ENCODE measurements at places on chromosomes 2 and 18.

DNA sequence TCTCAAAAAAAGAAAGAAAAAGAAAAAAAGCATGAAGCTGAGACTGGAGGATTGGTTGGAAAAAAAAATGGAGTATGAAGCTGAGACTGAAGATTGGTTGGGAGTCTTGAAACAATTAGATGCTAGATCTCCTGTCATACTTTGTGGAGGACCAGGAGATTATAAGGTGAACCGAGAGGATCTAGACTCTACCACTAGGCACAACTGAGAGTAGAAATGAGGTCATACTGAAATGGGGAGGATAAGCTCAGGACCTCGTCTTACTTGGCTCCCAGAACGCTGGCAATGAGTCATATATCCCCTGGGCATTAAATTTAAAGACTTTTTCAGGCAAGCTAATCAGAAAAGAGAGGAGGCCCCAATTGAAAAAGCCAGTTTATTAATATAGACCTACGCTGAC lies 3.3 kb upstream of the ORC2 start:
- DNase-seq = no peak

DNA sequence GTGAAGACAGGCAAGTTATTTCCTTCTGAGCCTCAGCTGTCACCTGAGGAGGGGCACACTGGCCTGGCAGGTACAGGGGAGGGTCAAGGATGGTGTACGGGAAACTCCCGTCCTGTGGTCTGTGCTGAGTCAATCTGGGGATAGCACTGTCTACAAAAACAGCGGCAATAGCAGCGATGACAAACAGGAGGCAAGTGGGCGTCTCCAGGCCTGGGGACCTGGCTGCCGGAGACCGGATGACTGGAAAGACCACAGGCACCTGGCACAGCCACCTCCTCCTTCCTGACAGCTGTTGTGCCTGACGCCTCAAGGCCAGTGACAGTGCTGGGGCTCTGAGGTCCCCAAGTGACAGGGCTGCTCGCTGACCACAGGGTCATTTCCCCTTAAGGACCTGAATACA lies 202.1 kb upstream of the HS6ST1 start:
- DNase-seq = no peak

GRCh38 chr2:85866165-85866659 lies 22.6 kb downstream of the ST3GAL5 start:
- DNase-seq = no peak

DNA sequence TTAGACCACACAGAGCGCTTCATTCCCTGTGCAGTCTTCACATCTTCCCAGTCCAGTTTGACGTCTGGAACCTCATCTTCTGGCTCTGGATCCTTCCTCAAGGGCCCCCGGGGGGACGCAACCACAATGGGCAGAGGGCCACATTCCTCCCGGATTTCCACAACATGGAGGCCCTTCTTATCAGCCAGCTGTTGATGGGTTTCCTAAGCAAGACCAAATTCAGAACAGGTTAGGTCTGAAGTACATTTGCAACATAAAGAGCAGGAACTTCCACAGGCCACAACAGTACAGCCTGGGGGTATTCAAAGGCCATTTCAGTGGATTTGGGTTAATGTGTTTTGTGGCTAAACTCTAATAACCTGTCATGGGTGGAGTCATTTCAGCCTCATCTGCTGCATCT lies 34.2 kb downstream of the MRPS5 start:
- DNase-seq = no peak

DNA sequence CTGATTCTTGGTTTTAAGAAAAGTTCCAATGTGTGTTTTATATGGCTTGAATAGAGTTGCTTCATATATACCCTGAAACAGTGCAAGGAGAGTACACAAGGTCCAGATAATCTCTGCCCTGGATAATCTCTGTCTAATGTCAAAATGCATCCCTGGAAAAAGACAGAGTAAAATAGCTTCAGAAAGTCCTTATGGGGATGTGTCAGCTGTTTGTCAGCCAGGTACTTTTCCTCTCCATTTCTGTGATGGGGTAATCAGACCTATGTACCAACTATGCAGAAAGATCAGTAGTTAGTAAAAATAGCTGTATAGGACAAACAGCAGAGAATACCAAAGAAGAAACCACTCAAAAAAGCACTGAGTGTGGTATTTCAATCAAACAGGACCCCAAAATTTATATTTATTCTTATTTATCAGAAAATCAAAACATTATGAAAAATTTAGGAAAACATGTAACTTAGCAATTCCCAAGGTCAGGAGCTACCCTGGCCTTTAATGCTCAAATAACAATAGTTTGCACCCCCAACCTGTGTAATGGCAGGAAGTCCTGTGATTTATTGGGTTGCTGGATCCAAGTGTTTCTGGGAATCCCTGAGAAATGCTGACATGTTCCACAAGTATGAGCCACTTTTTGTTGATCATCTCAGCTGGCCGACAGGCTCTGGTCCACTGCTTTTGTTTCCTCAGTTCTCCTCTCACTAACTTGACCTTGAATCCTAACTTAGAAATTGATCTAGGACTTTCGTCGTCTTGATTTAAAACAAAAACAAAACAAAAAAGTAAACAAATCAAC lies 69.6 kb downstream of the MDH1 start:
- no peak for DNase-seq

DNA sequence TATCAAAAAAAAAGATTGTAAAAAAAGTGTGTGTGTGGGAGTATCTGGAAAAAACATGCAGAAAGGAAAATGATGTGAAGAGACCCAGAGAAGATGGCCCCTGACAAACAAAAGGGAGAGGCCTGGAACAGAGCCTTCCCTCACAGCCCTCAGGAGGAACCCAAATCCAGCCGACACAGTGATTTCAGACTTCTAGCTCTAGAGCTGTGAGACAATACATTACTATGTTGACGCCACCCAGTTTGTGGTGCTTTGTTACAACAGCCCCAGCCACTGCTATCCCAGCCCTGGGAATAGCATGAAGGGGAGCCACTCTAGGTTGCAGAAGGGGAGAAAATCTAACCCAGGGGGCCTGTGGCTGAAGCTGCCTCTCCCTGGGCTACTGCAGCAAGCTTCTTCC lies 59.0 kb upstream of the ZBTB7C start:
- DNase-seq = no peak

DNA sequence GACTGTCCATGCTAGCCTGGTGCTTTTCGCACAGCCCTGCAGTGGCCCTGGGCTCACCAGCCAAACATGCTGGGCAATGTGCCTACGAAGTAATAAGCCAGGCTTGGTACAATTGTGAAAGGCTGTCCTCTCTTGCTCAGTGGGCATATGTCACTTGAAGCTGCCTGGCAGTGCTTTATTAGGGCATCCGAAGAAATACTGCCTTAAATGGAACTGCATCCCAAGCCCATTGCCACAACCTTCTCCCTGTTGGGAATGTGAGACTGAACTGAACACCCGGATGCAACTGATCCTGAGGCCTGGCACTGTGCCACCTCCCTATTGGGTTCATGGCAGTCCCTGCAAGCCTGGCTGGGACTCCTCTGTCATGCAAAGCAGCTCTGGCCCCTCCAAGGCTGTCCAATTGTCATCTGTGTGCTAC lies 15.9 kb downstream of the CAPG start:
- no peak for DNase-seq

DNA sequence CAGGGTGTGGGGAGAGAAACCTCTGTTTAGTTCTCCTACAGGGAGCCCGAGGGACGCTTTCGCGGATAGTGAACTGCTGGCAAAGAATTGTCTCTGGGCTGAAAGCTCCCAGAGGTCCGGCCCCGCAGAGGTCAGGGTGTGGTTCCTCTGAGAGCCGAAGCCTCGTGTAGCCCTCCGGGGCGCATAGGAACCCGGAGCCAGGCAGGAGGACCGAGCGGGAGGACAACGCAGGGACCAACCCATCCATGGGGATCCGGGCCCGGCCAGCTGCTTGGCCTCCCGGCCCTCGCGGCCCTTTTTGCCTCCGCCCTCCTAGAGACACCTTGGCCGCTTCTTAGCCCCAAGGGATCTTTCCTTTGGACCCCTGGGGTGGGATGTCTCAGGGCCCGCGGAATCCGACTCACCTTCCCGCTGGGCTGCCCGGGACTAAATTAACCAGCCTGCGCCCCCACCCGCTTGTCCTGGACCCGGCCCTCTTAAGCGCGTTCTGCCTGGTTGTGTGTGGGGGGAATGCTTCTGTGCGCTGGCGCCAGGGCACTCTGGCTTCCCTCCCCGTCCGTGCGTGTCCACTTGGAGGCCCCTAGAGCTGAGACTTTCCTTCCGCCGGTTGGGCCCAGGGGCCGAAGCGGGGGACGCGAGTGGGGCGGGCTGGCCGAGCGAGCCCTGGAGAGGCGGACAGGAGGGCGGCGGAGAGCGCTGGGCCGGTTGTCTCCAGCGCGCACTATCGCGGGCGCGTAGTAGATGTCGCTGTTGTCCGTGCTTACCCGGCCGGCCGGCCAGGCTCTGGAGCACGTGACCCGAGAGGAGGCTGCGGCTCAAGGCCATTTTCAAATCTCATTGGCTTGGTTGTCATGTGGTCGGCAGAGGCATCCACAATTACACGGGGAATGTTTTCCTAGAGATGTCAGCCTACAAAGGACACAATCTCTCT lies at the start of gene HOXD10:
HOXD10 (plus strand) TSS at position 896 of the 931 bp plus-strand sequence. CDS start 56 bp downstream, outside the sequence.
- no peak for DNase-seq

- DNase-seq = no peak
Measured at GRCh38 chr2:23268467-23269263, 116.3 kb upstream of the KLHL29 start.

- no peak for DNase-seq
Measured at GRCh38 chr2:187174582-187174981, 273.5 kb downstream of the CALCRL start.

DNA sequence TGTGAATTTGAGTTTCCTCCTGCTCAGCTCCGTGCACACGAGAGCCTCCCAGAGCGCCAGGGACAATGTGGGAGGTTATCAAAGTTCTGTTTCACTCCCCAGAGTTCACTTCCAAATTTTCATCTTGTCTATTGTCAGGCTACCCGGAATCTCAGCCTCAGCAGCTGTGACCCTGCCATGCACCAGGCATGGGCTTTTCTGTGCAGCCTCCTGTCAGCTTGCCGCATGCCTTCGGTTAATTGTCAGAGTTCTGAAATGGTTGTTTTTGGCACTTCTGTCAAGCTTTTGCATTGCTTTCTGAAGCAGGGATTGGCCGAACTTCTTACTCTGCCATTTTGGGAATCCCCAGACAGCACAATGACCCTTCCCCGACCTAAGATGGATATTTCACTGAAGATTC lies 60.4 kb downstream of the SH3YL1 start:
- no peak for DNase-seq

DNA sequence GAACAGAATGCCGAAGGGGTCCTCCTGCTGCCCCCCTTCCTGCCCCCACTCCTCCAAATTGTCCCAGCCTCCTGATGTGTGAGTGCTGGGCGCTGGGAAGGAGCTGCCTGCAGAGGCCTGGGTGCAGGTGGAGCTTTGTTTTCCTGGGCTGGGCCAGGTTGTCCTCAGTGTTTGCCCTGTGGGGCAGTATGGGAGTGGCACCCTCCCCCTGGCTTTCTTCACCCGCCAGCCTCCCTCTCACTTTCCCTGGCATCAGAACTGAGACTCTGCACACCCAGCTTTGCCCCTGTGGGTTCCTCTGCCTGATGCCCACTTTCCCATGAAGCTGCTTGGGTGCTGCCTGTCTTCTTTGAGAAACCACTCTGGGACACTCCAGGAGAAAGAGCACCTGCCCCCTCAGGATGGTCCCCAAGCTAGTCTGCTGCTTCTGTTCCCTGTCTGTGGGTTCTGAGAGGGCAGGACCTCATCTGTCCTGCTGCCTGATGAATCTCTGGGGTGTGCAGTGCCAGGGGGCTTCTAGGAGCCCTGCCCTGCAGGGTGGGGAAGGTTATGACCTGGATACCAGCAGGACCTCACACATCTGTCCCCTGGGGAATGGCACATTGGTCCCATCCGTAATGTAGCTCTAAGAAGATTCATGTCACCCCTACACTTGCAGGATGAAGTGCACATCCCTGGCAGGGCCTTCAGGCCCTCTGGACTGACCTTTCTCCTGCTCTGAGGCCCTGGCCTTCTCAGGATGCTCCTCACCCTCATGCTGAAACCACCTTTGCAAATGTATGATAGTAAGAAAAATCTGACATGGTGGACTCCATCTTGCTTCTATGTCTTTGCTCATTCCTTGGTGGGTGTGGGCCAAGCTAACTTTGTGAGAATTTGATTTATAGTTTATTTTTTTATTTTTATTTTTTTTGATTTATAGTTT lies 146.8 kb upstream of the HS6ST1 start:
- DNase-seq = no peak

DNA sequence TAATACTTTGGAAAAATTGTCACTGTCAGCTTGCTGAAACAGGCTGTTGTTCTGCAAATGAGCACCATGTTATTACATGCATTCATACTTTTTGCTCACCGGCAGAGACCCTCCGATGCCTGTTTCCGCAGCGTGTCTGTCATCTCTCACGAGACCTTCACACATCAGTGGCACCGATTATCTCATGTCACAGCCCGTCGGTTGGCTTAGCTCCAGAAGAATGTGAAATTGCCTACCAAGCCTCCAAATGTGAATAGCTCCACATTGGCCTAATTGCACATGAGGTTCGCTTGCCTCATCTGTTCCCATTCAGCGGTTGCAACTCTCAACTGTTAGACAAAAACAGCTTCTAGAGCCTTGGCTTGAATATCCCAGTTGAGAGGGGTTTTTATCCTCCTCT lies 233.0 kb downstream of the ACTR3 start:
- no peak for DNase-seq

GRCh38 chr2:96157649-96158553 lies 12.7 kb upstream of the DUSP2 start:
- peak; percentile 89 for DNase-seq

Data from activated T-helper 9 cell treated with anti-CD3 and anti-CD28 coated beads, Interleukin-2, amount 50 U/mL, for 16 hours (primary cell).